ENCODE measurements at places on chromosomes 12 and 14.

- DNase-seq: no peak
Observed at GRCh38 chr14:48349689-48350088, 674.3 kb upstream of the MDGA2 start.

GRCh38 chr12:1633459-1633858 is 4.4 kb downstream of the WNT5B start:
- DNase-seq: no peak

GRCh38 chr12:5444520-5444919 is 12.6 kb downstream of the NTF3 start:
- no peak for DNase-seq

DNA sequence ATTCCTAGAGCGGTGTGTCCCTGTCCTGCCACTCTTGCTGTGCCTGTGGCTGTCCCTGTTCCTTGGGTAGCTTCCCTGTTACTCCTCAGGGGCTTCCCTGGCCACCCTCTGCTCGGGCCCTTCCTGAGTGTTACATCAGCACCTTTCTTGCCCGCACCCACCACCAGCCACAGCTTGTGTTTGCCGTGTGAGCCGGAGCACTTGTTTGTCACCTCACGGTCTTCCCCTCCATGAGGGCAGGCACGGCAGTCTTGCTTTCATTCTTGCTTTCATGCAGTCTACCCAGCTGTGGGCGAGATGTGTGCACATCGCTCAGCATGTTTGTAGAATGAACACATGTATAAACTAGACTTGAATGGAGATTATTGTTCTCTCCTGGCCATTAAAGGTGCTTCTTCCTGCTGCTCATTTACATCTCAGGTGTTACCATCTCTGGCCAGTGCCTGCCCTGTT is 42.0 kb downstream of the TRAF3 start:
- no peak for DNase-seq

- DNase-seq: no peak
Observed at GRCh38 chr14:102280376-102280962, 24.5 kb downstream of the MOK start.

DNA sequence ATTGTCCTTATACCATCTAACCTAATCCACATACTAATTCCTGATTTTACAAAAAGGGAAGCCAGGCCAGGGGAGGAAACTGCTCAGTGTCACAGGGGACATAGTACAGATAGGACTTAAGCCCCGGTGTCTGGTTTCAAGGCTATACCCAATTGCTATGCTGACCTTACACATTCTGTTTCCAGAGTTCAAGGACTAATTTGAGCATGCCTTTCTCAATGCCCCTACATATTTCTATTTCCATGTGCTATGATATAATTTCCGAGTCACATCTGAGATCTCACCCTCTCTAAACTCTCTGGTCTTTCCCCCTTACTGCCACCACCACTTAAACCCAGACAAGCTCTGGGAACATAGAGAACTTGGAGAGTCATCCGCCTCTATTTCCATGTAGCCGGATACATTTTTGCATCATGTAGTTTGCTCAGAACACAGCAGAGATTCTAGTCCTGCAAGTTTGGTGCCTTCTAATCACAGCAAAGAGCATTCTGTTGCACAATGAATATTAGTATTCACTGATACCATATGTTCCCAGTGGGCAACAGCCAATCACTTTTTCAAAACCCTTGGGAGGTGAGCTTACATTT is 34.2 kb downstream of the PPM1H start:
- DNase-seq: no peak

DNA sequence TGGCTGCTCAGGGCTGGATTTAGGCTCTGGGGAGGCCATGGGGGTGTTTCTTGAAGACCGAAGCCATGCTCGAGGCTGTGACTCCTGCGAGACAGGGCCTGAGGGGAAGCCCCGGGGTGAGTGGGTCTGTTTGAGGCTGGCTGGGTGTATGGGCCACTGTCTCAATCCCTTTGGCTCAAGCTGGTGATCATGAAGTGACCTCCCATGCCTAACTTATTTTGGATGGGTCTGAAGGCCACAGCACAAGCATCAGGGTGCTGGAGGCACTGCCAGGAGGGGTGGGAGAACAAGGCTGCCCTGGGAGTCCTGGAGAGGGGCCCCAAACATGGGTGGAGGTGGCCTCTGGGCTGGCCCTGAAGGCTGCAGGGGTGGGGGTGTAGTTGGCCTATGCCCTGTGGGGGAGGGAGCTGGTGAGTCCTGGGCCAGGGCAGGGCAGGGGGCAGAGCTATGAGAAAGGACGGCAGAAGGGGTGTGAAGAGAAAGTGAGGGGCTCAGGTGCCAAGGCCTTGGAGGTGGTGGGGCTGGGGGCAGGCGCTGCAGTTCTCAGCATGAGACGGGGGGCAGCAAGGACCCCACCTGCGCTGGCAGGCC is 100.9 kb downstream of the KIF26A start:
- DNase-seq: no peak

GRCh38 chr12:129036135-129036534 is 182.9 kb downstream of the GLT1D1 start:
- no peak for DNase-seq

DNA sequence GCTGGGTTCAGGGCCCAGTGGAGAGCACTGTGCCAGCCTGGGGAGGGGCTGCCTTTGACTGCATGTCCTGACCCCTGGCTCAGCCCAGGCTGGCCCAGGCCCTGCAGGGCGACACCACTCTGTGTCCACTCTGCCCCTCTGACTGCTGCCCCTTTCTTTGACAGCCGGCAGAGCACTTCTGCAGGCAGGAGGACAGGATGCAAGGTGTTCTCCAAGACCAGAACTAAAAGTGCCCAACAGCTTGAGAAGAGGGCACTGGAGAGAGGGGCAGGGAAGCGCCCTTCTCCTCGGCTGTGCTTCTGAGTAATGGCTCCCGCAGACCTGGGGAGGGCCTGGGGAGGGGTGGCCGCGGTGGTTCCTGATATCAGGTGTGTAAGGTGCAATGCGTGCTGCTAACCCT is 72.7 kb downstream of the WDR20 start:
- no peak for DNase-seq

DNA sequence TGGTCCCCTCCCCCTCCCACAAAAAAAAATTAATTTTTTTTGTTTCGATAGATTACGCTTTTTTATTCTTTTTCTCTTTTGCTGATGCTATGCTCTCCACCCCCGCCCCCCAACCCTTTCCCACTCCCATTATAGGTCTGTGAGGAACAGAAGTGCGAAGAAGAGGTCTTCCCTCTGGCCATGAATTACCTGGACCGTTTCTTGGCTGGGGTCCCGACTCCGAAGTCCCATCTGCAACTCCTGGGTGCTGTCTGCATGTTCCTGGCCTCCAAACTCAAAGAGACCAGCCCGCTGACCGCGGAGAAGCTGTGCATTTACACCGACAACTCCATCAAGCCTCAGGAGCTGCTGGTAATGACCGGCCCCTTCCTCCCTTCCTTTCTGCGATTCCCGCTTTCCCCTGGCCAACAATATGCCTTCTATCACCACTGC is 2.3 kb downstream of the CCND2 start:
- DNase-seq: no peak

GRCh38 chr12:26112703-26113147 is 12.1 kb downstream of the BHLHE41 start:
- DNase-seq: no peak

- DNase-seq: no peak
Observed at GRCh38 chr14:42804141-42804540, 1197.5 kb downstream of the LRFN5 start.

GRCh38 chr14:57319636-57320192 is 50.9 kb downstream of the AP5M1 start:
- no peak for DNase-seq

DNA sequence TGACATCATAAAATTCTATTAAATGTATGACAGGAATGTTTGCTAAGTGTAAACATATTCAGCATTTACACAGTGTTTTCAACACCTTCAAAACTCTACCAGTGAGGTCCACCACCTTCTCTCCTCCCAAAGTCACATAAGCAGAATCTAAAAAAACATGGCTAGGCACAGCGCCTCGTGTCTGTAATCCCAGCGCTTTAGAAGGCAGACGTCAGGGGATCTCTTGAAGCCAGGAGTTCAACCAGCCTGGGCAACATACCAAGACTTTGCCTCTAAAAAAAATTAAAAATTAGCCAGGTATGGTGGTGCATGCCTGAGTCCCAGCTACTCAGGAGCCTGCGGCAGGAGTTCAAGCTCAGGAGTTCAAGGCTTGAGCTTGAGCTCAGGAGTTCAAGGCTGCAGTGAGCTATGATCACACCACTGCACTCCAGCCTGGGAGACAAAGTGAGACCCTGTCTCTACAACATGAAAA is 30.0 kb downstream of the NUMB start:
- DNase-seq: no peak

DNA sequence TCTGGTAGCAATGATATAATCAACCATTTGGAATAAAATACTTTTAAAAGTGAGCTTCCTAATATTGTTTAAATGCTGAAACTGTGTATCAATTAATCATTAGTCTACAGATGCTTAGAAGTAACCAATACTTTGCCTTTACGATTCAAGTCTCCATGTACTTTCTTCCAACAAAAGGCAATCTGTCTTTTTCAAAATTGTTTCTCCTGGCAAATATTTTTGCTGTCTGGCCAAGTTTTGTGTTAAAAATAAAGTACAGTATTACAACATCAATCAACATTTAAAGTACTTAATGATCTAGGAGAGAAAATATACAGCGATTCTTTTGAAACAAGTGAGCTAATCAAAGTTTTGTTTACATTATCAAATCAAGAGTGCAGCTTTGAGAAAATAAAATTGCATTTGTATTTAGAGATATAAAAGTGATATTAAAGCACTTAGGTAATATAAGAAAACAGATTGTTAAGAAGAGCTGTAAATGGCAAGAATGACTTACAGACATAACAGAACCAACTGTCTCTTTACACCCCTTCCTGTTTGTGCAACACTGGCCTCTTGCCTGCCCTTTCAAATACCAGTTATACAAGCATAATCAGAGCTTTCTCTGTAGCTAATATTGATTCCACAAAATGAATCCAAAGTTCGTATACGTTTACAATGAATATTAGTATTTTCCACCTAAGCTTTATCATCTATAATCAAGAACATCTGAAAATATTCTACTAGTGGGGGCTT is 38.2 kb upstream of the FBLN5 start:
- no peak for DNase-seq

DNA sequence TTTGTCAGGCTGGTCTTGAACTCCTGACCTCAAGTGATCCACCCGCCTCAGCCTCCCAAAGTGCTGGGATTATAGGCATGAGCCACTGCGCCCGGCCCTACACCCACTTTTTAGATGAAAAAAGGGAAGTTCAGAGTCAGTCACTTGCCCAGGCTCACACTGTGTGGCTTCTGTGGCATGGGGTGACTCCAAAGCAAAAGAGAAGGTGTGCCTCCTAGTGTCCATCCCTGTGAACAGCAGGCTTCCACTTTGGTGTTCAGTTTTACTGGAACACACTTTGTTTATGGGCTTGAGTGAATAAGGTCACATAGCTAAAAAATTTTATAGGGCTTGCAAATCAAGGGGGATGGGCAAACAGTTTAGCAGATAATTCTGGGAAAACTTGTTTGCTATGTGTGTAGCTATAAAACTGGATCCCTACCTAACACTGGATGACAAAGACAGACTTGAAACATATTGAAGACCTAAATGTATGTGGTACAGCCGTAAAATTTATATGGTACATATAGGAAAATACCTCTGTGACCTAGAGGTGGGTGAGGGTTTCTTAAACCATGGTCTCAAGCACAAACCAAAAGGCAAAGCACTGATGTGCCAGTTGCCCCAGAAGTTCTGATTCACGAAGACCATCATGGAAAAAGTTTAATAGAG is 54.9 kb downstream of the EID3 start:
- DNase-seq: peak; percentile 46

DNA sequence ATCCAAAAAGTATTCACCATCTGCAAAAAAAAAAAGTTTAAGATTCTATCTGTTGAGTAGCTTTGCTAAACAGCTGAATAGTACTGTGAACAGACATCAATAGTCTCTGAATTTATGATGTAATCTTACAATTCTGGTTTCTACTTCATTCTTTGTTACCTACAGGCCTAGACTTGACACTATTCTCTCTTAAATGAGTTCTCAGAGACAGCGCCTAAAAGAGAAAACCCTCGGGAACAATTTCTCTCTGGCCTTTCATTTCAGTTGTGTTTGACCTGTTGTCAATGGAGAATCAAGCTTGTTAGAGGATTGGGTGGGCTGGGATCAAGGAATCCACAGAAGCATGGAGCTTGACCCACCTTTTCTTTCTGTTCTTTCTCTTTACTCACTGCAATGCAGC is 5.9 kb upstream of the TWF1 start:
- DNase-seq: no peak

GRCh38 chr14:20557212-20557542 is 3.7 kb downstream of the RNASE9 start:
- DNase-seq: no peak

- DNase-seq: no peak
Observed at GRCh38 chr14:69149461-69150244, 3.3 kb downstream of the DCAF5 start.

GRCh38 chr14:61372379-61372778 is 51.0 kb downstream of the PRKCH start:
- no peak for DNase-seq

GRCh38 chr12:65628061-65628460 is 196.2 kb upstream of the HMGA2 start:
- DNase-seq: no peak

DNA sequence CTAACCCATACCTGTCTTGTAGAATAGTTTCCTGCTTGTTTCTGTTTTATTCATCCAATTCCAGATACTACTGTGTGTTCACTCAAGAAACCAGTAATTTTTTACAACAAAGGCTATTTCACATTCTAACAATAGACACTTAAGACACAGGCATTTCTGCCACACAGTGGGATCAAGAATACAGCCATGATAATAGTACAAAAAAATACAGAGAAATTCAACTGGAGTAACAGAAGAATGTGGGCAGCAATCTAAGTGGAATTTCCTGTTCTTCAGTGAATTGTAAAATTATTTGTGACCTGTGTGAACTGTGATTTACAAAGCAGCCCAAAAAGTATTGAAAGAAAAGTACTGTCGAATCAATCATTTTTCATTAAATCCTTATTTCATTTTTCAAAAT is 282.9 kb downstream of the CCER1 start:
- no peak for DNase-seq

GRCh38 chr14:74596741-74597450 is 15.1 kb downstream of the LTBP2 start:
- DNase-seq: no peak

GRCh38 chr14:23071921-23072539 is 14.7 kb upstream of the CDH24 start:
- no peak for DNase-seq

GRCh38 chr14:30573226-30573814 is 14.4 kb downstream of the G2E3 start:
- DNase-seq: no peak

DNA sequence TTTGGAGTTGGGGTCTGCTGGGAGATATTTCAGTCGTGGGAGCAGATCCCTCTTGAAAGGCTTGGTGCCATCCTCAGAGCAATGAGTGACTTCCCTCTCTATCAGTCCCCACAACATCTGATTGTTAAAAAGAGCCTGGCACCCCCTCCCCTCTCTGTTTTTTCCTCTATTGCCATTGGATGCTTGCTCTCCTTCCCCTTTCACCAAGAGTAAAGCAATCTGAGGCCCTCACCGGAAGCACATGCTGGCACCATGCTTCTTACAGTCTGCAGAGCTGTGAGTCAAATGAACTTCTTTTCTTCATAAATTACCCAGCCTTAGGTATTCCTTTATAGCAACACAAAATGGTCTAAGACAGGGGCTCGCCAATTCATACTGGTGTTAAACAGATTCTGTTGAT is 99.1 kb upstream of the CCND2 start:
- no peak for DNase-seq

- DNase-seq: no peak
Observed at GRCh38 chr12:48129376-48129775, 10.2 kb downstream of the PFKM start.
